ENCODE measurements at places on chromosomes 2 and 18.

DNA sequence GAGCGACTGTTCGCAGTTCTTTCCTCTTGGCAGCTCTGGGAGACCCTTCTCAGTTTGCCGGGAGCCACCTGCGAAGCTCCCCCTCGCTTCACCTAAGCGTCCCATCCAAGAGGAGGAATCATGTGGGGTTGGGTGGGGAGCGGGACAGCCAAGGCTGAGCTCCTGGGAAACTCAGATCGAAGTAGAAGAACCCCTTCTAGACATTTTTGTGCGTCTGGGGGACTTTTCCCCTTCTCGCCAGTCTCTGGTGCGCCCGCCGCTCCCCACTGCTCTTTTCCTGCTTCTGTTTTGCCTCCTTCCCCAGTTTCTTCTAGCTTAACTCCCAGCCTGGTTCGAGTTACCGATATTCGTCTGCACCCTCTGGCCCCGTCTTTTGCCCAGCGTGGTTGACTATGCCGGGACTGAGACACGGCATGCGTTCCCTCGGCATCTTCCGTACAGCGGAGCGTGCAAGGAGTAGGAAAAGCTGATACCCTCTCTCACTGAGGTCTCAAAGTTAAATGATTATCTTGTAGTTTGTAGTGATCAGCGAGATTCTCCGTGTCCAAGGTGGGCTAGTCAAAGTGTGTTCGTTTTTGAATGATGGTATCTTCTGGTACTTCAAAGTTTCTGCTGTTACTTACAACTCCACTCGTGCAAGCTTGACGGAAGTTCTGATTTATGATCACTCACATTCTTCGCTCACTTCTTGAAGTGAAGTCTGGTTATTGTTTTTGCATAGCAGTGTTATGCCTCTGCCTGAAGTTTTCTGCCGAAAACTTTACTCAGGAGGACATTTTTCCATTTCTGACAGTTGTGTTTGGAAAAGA is 664 bp downstream of the CAMKMT start:
- DNase-seq: no peak

- no peak for DNase-seq
Observed at GRCh38 chr2:156756516-156756915, 320.3 kb downstream of the GPD2 start.

- DNase-seq: peak; percentile 50
Observed at GRCh38 chr18:72871091-72871490, 3.3 kb upstream of the NETO1 start.

DNA sequence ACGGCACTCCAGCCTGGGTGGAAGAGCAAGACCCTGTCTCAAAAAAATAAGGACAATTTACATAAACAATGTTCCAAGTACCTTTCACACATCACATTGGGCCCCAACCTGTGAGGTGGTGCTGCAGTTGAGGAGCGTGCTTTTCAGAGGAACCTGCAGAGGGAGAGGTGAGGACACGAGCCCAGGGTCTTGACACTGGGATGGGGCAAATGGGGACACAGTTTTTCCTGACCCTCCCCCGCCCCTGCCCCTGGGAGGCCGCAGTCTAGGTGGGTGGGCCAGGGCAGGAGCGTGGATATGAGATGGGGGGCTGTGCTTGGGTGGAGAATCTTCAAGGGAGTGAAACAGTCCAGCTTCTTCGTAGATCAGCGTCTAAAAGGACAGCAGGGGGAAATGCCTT is 112.9 kb downstream of the SEPTIN10 start:
- DNase-seq: no peak

- DNase-seq: no peak
Observed at GRCh38 chr18:71994273-71994672, 549.9 kb downstream of the CBLN2 start.

- no peak for DNase-seq
Observed at GRCh38 chr2:15259356-15259756, 301.8 kb downstream of the NBAS start.

GRCh38 chr2:70122470-70122869 is 35.2 kb downstream of the PCBP1 start:
- no peak for DNase-seq

GRCh38 chr2:61432990-61433389 is 37.9 kb downstream of the USP34 start:
- no peak for DNase-seq

GRCh38 chr2:240320204-240320993 is 115.1 kb upstream of the GPC1 start:
- DNase-seq: peak; percentile 93

- DNase-seq: no peak
Observed at GRCh38 chr2:94979406-94980375, 45.8 kb upstream of the MAL start.

DNA sequence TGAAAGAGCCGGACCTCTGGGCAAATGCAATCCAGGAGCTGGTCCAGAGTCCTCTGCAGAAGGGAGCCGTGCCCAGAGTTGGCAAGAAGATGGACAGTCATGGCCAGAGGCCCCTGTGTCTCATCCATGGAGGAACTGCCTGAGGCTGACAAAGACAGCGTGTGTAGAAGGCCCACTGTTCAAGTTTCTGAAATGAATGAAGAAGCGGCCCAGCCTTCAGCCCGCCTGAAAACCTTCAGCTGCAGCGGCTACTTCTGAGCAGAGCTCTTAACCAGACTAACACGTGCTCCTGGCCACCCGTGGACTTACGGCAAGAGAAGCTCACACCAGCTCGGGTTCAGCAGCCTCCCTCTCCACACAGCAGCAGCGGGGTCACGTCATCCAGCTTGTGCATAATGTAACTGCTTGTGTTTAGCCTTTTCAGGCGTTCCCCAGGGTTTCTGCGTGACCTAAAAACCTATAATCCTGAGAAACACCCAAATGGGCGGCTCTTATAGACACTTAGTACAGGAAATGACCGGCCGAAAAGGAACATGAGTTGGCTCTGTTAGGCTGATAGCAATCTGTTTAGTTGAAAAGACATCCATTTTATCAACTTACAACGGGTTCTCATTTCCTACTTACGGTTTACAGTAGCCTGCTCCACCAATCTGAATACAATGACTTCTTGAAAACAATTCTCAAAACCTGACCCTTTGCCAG is at the start of gene FAM124B:
Gene FAM124B, minus strand, starts transcription at position 467 of the 702 bp plus-strand sequence. Its CDS starts 339 bp downstream, at position 128.
- DNase-seq: peak; percentile 34

- DNase-seq: no peak
Observed at GRCh38 chr2:109636317-109636716, 22.2 kb downstream of the SOWAHC start.

- no peak for DNase-seq
Observed at GRCh38 chr2:121189661-121190381, 95.2 kb downstream of the TFCP2L1 start.

- DNase-seq: no peak
Observed at GRCh38 chr2:23824777-23825212, 102.1 kb downstream of the ATAD2B start.

DNA sequence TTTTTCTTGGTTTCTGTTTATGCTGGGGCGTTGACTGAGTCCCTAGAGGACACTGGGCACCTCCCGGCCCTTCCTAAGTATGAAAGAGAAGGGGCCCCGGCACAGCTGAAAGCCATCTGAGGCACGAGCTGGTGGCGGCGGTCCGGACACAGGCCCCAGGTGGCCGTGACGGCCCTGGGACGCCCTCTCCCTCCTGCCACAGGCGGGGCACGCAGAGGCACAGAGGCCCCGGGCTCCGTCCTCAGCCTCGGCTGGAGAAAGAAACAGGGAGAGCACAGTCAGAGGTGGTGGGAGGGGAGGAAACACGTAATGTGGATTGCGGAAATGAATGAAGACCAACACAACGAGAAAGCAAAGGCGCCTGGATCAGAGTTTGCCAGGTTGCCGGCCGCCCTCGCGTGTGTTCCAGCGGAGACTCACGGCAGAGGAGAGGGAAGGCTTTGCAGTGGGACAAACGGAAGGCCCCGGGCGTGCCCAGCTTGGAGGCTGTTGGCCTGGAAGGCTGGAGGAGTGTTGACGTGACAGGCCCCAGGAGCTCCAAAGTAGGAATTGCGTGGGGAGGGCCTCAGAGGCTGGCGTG is 119.1 kb downstream of the PTGR3 start:
- no peak for DNase-seq

DNA sequence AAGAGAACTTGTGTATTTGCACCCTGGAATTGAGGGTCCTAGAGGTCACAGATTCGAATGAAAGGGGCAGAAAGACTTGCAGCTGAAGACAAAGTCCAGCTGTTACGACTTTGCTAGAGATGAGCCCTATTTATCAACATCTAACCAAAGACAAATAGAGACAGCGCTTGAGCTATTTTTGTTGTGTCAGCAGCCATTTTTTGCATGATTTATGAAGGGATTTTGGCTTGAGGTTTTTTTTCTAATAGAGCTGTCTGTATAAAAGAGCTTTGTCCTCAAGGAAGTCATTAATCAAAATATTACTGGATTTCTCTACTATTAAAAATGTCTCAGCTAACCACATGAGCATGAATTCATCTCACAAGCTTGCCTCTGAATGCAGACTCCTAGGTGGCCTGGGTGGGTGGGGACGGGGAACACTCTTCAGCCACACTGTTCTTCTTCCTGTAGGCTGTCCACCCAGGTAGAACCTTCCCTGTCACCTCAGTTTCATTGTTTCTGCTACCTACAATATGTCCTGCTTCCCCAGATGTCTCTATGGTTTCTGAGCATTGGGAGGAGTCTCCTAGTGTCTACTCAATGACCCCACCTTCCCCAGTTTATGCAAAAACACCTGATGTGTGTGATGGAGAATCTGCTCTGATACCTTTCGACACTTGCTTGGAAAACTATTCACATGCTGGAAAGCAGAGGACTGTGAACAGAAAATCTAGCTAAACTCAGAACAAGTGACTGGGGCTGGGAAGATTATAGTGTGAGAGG is 7.2 kb upstream of the CD226 start:
- DNase-seq: no peak

DNA sequence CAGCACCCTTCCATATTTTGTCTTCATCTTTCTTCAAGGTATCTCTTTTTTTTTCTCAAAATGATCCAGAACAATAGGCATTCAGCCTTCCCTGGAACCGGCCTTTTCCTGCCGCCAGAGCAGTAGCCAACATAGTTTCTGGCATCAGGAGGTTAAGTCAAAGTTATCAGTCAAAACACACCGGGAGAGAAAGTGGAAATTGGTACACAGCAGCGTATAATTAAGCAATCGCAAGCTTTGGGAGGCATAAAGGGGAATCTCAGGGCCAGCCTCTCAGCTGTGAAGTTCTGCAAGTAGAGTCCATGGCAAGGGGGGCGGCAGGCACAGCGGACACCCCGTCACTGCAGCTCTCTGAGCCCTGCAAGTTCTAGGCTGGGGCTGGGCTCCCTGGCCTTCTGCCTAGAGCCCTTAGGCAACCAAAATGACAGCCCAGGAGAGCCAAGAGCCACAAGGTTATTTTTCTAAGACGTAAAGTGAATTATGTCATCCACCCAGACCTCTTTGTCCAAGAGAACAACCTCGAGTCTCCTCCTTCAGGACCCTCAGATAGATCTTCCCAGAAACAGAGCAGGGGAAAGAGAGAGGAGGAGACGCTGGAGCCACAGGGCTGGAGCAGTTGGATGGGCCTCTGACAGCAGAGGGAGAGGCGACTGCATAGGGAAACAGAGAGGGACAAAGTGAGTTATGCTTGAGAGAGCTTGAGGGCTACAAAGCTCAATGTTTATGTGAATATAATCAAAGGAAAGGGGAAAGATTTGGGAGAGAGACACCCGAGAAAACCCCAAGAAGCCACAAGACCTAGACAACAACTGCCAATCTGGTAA is 114.7 kb downstream of the BCL2L11 start:
- DNase-seq: no peak

DNA sequence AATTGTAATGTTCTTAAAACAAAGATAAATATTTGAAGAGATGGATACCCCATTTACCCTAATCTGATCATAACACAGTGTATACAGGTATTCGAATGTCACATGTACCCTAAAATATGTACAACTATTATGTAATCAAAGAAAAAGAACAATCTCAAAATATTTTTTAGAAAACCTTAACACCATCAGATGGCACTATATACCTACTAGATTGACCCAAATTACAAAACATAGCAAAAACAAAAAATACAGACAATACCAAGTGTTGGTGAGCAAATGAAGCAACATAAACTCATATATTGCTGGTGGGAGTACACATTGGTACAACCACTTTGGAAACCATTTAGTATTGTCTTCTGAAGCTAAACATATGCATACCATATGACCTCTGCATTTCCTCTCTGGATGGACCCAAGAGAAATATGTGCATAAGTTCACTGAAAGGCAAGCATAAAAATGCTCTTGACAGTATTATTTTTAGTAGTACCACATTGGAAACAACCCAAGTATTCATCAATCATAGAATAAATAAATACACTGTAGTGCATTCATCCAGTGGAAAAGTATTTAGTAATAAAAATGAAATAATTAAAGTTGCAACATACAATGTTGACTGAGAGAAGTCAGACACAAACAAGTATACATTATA is 55.8 kb downstream of the GDF7 start:
- DNase-seq: no peak

- no peak for DNase-seq
Observed at GRCh38 chr18:8937160-8938094, 165.1 kb upstream of the NDUFV2 start.

GRCh38 chr2:26462511-26463243 is 15.2 kb downstream of the OTOF start:
- peak; percentile 19 for DNase-seq

DNA sequence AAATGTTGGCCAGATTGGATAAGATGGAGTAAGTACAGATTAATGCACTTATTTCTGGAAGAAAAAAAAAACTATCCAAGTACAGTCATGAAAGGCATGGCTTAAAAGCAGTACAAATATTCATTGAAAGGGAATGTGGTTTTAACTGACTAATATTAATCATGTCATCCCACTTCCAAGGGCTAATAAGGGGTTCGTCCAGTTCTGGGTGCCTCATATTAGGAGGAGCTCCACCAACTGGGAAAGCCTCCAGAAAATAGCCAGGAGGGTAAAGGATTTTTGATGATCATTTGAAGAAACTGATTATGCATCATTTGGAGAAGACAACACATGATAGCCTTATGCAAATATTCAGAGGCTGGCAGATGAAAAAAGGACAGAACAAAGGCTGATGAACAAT is 115.2 kb upstream of the ARL5A start:
- no peak for DNase-seq

GRCh38 chr2:104863468-104864279 is 9.8 kb downstream of the POU3F3 start:
- DNase-seq: no peak

GRCh38 chr2:111186933-111187332 is 66.2 kb downstream of the BCL2L11 start:
- DNase-seq: no peak

GRCh38 chr2:95017836-95018235 is 7.7 kb upstream of the MAL start:
- no peak for DNase-seq
